ENCODE measurements at places on chromosomes 5 and 9.
A peak's percentile ranks its signal among the peaks of the same experiment; 100 is the strongest.

DNA sequence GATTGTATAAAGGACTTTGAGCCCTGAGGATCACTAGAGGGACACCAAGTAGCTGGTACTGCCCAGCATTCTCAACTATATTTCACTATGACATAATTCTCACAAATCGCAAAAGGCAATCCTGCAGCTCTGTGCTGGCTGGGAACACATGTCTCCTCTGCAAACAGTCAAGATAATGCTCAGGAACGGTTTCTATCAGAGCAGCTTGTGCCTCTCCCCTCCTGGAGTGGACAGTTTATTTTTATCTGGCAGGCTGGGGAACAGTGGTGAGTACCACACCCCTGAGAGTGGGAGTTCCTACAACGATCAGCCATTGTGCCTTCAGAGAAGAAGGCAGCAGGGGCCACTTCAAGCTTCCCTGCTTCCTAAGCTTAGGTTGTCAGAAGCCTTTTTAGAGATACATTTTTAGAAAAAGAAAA lies 65.8 kb downstream of the ERAP1 start:
- DNase-seq = no peak

- no peak for DNase-seq
Measured at GRCh38 chr5:32426440-32427151, 17.9 kb downstream of the ZFR start.

GRCh38 chr5:170429014-170429413 lies 39.8 kb upstream of the KCNMB1 start:
- DNase-seq = no peak

DNA sequence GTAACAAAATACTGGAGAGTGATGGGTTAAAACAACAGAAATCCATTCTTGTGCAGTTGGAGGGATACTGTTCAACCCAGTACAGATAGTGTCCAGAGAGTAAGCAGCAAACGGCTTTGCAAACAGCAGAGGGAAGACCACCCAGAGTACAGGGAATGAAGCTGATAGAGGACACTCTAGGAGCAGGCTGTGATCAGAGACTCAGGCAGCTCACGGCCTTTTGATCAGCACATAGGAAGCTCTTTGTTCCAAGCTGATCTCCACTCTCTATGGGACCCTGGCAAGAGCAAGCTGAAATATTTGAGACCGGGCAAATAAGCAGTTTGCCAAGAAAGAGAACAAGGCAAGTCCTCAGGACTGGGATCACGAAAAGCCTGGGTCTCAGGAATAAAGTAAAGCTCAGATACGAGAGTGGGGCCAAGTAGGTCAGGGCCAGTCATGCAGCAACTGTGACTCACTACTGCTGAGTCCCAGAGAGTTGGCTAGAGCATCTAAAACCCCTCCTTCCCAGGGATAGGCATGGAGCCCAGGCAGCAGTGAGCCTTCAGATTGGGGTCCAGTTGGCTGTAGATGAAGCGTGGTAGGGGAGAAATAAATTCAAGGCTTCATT lies 52.4 kb downstream of the MELK start:
- DNase-seq = peak; percentile 60

GRCh38 chr9:116219686-116220085 lies 66.1 kb downstream of the PAPPA start:
- DNase-seq = no peak

DNA sequence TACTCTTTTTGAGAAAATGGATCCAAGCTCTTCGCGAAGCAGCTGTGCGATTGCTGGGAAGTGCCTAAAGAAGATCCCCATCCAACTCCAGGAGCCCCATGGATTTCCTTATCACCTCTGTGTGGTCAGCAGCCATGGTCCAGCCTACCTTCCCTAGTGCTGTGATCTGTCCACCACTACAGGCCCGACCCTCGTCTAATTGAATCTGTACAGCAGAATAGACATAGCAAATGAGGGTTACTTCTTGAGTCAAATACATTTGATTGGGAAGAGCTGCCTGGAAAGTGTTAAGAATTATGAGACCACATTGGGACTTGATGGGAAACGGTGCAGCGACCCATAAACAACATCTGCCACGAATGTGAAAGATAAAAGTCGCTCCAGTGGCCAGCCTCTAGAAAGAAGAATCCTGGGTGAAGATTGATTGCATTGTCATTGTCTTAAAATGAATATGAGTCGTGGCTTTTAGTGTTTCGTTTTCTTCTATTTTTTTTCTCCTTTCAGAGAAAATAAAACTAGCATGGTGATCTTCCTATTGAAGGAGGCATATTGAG lies 118.4 kb downstream of the PAM start:
- no peak for DNase-seq

GRCh38 chr5:134140530-134141201 lies 26.2 kb downstream of the TCF7 start:
- peak; percentile 71 for DNase-seq

DNA sequence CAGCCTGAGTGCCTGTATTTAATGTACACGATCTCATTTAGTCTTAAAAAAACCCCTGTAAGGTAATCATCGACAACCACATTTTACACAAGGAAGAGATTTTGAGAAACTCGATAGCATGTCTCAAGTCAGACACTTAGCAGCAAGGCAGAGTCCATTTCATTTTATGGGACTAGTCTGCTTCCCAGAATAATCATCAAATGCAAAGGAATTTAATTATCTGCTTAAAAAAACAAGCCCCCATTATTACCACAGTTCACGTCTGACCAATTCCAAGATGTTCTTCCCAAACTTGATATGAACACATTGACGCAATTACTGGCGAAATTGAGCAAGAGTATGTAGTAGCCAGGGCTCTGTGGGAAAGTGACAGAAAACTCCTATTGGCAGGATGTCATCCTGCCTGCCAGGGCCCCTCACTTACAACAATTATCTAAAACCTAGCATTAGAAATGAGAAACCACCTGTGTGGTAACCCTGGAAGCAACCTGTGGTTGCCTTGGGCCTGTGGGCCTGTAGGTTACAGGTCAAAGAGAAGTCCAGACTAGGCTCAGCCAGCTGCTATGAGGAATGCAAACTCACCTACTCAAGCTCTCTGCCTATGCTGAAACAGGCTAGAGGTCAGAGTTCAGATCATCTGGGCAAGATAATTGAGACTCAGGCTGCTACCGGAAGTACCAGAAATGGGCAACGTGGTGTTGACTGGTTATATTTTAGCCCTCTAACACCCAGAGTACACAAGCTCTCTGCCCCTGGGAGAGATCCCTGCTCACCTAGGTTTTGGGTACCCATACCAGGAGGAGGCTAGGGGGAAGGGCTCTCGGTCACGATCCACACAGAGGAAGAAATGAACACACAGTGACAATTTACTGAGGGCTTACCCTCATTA lies 1.6 kb downstream of the B4GALT1 start:
- DNase-seq = no peak

GRCh38 chr9:126612326-126612812 lies 1.4 kb upstream of the LMX1B start:
- DNase-seq = no peak

DNA sequence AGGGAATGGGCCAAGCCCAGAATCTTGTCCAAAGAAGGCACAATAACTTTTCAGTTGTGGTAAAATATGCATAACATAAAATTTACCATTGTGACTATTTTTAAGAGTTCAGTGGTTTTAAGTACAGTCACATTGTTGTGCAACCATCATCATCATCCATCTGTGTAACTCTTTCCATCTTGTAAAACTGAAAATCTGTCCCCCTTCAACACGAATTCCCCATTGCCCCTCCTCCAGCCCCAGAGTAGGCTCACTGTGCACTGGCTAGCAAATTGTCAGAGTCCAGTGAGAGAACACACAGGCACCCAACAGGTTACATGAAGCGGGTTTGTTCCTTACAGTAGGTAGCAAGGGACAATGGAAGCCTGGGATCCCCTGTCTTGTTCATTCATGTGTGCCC lies 13.7 kb downstream of the BARX1 start:
- DNase-seq = no peak

- no peak for DNase-seq
Measured at GRCh38 chr5:53481159-53481886, 894 bp downstream of the FST start.

- no peak for DNase-seq
Measured at GRCh38 chr5:130279386-130279785, 375.1 kb downstream of the CHSY3 start.

DNA sequence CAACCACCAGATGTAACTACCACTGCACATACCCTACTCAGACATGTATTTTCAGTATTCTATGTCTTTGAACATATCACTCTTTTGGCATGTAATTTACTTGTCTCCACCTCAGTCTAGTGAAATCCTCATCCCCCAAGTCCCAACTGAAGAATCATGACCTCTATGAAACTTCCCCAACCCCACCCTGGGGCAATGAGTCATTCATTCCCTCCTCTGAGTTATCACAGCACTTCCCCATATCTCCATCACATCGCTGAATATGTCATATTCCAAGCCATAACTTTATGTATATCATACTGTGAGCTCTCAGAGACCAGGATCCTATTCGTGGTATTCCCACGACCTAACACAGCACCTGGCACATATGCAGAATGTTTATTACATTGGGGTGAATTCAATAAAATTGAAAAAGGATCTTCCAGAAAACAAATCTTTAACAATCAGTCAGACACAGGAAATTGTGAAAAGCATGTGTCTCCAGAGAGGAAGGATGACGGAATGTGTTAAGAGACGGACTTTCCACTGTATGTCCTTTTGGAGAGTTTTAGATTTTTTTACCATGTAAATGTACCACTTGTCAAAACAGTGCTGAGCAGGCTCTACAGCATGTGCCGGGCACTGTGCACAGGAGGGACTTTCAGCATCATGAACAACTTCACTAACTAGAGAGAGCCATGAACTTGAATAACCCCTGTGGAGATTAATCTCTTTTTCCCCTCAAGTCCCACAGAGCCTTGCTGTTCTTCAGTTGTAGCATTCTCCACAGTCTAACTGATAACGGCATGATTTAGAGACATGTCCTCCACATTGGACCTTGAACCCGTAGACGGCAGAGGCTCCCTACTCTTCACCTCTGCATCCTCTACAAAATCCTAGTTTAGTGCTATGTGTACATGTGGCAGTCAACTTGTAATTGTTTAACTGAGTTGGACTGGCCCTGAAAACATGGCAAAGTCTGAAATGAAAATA lies 213.5 kb downstream of the GLIS3 start:
- no peak for DNase-seq

DNA sequence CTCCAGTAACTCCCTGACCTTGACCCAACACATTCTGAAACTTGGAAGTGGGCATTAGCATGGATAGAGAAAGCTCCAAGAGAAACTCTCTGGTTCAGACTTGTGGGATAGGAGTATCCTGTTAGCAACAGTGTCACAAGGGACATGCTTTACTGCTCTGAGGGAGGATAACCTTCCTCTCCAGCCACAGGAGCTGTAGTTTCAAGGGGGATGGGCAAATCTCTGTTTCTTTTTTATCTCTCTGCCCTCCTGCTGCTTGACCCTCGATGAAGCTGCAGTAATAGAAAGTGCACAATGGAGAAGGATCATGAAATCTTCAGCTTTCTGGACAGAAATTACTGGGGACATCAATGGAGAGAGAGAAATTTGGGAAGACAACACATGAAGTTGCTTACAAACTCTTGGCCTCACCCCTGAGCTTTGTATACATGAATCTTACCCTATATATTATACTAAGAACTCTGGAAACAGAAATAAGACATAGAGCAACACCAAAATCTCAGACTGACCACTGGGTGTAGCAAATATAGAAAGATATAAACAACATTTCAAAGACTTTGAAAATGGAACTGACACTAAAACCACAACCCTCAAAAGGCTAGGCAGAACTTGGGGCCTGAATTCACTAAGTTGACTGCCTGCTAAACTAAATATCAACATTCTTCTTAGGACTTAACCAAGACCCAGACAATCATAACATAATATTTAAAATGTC lies 471.0 kb upstream of the MEF2C start:
- no peak for DNase-seq

DNA sequence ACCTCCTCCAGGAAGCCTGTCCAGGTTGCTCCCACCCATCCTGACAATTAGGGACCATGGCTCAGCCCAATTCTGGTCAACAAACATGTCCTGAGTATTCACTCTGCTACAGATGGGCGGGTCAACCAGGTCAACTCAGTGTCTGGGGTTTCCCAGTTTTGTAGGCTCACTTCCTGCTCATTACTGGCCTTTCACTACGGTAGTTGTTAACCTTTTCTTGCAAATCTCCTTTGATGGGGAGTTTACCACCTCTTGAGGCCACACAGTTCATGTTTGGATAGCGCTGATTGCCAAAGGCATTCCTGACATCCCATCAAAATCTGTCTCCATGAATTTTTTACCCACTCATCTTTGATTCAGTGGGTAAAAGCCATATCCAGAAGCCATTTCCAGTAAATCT lies 13.8 kb downstream of the TMEM8B start:
- no peak for DNase-seq

DNA sequence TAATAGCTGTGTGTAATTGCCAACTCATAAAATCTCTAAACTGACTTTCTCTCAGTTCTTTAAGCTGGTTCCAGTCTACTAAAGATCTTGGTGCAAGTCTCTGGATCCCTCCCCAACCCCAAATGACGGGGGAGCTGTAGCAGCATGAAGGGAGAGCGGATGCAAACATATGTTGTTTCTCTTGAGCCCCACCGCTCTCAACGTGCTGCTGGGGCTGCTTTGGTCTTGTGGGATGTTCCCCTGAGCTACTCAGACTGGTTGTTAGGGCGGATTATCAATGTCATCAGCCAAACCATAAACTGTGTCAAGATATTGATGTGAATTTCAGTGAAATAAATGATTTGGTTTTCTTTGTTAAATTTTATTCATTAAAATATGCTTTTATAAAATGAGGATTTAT lies 40.9 kb upstream of the APC start:
- no peak for DNase-seq

- no peak for DNase-seq
Measured at GRCh38 chr5:153432583-153432982, 57.9 kb upstream of the GRIA1 start.

DNA sequence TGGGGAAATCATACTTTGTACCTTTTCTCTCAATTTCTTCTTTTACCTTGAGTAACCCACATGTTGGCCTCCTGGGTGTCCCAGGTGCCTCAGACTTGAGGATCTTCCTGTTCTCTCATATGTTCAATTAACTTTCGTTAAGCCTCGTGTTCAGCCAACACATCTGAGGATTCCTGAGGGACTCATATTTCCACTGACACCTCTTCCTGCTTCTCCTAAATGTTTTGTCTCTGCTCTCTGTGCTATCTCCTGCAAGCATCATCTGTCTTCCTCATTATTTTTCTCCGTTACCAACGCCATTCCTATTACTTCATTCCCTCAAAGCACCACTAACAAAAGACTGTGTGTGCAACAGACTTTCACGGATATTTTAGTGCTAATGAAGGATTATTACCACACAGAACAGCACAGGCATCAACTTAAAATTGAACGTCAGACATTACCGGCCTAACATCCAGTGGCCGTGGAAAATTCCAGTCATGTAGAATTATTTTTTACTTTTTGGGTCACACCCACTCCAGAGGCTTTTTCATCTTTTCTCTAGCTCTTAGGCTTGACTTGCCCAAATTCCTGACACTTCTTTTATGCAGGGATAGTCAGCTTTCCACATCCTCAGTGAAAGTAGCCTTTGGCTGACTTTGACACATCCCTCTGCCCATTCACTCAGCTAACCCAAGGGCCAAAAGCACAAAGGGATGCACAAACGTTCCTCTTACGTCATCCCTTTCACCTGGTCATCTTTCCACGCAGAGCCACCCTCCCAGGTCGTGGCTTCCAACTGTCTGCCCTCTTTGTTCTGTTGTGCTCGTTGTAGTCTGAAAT lies 46.0 kb upstream of the OSMR start:
- DNase-seq = peak; percentile 11

- DNase-seq = peak; percentile 48
Measured at GRCh38 chr5:20434786-20435185, 446.8 kb upstream of the CDH18 start.

All from brain (organoid and tissue), 16 donors.